Esophagus muscularis mucosa (tissue), 4 donors: ENCODE measurements at places on chromosomes 1 and 21. TPM values are rescaled to one million over a fixed set of nuclear protein-coding genes. Genes with fewer than 3 reads are reported as not detected.

MAP3K7CL gene
- total RNA-seq: 1.6 TPM

HTR6 gene
- total RNA-seq: not detected

GRCh38 chr1:64545118-64545843 is 75.4 kb downstream of the CACHD1 start:
- DNase-seq: no peak

GRCh38 chr1:110787328-110788071 is 85.4 kb upstream of the CD53 start:
- DNase-seq: no peak

GRCh38 chr1:151976858-151977257 is 16.8 kb downstream of the S100A10 start:
- DNase-seq: no peak
